Left hindlimb (tissue), 1 donor: ENCODE measurements at places on chromosomes 5 and 9.

DNA sequence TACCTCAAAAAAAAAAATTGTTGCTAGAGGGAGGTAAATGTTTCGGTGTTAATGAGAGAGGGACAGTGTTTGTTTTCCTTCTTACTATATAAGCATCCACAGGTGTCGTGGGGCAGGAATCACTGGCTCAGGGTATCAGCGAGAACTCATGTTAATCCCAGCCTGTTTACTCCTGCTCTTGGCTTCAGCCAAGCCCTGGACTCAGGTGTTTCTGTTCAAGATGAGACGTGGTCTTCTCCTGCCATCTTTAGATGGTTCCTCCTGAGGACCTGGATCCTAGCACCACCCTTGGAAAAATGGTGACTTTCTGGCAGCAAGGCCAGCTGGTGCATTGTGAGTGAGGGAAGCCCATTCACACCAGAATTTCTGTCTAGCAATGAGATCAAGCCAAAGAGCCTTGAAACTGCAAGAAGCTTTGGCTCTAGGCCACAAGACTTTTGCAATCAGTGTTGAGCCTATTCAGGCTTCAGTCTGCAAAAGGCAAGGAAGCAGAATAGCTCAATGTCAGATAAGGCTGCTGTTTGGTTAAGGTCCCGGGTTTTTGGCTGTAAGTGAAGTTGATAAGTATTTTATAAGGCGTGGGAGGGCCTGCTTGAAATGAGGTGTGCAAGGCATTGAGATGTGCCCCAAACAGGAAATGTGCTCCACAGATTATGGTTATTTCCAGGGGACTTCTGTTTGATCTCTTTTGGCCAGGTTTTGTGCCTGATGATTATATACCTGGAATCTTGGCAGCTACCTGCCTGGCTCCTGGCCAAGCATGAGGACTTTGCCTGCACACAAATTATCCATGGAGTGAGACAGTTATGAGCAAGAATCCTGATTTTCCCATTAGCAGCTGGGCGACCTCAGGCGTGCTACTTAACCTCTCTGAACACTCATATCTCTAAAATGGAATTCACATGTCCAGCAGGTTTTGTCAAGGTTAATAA, 99.8 kb downstream of the TENT4A start:
- no peak for DNase-seq

DNA sequence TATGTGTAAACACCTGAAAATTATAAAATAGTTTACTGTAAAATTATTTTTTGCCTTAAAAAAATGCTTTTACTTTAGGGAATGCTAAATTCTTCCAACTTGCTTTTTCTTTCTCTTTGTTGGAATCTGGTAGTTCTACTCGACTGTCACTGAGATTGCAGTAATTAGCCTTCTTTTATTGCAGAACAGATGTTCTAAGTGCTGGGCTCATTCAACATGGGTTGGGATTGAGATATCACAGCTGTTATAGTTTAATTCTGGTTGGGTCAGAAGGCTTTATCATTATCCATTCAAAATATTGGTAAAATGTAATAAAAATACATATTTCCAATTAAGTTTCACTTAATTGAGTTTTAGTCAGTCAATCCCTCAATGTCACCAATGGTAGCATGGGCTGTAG, 686.7 kb downstream of the CDH18 start:
- DNase-seq, result no peak

- DNase-seq, result no peak
These were observed 1.5 kb upstream of the CFAP77 start for GRCh38 chr9:132408521-132408920.

DNA sequence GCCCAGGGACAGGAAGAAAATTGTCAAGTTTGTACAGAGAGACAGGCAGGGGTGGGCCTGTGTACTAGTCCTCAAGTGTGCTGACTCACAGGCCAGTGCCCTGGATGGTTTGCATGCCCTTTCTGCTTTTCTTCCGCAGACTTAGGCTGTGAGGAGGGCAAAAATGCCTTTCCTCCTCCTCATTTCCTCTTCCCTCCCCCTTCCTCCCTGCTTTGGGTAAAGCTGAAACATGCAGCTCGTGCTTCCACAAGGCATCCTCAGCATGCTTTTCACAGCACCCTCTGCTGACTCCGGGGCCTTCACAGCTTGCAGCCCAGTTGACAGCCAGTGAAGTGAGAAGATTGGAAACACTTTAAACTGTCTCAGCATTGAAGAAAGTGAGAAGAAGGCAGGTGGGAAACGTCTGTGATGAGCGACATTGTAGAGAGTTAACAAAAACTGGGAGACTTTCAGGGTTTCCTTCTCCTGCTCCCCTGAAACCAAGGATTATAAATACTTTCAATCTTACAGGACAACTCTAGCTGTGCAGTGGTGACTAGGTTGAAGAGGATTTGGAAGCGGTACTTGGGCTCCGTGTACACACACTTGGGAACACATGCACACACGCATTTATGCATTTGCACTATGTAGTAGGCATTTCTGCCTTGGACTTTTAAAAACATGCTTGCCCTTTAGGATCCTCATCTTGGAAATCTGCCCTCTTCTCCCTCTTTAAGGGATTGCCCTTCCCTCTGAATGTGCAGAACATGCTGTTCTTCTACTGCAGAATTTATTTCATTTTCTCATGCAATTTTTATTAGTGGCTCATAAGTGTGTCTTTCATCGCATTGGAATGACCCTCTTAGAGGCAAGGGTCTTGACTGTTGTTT, 138.8 kb downstream of the GRIA1 start:
- no peak for DNase-seq

- DNase-seq, result no peak
These were observed 16.6 kb downstream of the CDC42SE2 start for GRCh38 chr5:131280417-131280816.

GRCh38 chr9:27053369-27054022, 48.0 kb upstream of the LRRC19 start:
- DNase-seq, result no peak

DNA sequence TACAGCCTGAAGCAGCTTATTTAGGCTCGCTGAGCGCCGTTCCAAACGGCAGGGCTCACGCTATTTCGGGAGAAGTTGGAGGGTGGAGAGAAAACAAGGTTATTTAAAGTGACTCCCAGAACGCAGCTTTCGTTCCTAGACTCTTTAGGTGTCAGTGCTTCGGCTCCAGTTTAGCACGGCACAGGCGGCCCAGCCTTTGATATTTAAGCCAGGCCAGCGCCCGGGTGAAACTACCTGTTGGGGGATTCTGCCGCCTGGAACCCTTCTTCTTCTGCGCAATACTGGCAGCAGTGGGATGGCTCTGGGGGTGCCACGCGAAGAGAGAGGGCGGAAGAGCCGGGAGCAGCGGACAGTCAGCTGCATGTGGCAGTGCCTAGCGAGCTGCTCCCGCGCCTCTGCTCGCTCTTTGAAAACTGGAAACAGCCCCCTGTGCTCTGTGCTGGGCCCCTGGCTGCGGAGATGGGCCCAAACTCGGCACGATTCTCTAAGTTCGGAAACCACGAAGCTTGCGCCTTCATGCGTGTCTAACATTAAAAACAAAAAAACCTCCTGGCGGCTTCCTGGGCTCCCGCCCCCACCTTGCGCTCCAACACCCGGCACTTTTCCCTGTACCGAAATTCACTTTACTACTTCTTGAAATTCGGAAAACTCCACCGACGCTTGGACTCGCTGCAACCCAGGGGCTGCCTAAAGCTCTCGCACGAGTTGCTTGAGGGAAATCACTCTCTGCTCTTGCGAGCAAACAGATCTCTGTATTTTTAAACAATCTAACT, 34.6 kb upstream of the NFIB start:
- DNase-seq, result peak; percentile 66

- no peak for DNase-seq
These were observed 31.9 kb upstream of the NPR3 start for GRCh38 chr5:32679218-32679617.

GRCh38 chr9:133791735-133792649, 53.8 kb upstream of the SARDH start:
- DNase-seq, result no peak

- no peak for DNase-seq
These were observed 24.5 kb upstream of the NRARP start for GRCh38 chr9:137326445-137327065.

DNA sequence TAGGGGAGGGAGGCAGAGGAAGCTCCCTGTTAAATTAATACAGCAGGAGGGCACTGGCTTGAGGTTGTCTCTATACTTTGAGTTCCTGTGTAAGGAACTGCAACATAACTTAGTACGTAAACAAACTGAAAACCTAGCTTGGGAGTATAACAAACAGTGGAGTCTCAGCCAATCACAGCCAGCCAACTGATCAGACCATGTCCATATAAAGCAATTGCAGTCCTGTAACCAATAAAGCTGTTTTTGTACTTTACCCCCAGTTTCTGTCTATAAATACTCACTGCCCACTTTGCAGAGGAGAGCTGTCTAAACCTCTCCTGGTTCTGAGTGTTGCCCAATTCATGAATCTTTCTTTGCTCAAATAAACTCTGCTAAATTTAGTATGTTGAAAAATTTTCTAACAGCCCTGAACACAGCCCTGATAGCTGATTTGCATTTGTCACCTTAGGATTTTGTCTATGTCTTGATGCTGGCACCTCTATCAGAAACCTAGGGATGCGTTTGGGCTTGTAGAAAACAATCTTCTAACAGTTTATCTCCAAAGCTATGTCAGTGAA, 39.9 kb downstream of the GDNF start:
- DNase-seq, result no peak

DNA sequence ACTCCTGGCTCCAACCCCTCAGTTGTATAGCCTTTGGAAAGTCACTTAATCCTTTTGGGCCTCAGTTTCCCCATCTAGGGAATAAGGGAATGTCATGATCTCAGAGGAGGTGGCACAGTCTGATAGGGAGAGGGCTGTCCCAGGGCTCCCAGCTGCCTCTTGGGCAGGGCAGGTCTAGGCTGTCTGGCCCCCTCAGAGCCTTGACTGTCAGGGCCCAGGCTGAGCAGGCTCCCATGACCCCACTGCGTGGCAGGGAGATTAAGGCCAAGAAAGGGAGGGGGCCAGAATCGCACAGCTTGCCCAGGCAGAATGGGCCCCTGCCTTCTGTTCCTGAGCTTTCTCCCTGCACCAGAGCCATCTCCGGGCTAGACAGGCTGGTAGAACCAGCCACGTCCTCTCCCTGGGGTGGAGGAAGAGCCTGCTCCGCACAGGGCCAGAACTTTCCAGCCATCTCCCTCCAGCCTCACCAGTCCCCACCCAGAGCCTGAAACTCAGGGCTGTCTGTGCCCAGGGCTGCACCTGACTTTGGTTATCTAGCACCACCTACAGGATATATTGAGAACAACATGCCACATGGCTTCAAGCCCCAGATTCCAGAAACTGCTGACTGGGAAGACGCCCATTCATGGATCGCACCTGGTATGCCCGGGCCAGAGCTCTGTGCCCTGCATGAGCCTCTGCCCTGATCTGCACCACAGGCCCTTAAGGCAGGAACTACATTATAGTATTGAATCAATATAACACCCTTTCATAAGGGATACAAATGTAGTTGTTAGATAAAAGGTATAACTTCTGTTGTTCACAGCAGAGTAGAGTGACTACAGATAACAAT, 32.1 kb downstream of the NAIF1 start:
- DNase-seq, result peak; percentile 66

GRCh38 chr9:134010310-134011173, 14.7 kb upstream of the BRD3OS start:
- DNase-seq, result no peak

GRCh38 chr5:66122379-66123034, 21.6 kb upstream of the SREK1 start:
- no peak for DNase-seq

DNA sequence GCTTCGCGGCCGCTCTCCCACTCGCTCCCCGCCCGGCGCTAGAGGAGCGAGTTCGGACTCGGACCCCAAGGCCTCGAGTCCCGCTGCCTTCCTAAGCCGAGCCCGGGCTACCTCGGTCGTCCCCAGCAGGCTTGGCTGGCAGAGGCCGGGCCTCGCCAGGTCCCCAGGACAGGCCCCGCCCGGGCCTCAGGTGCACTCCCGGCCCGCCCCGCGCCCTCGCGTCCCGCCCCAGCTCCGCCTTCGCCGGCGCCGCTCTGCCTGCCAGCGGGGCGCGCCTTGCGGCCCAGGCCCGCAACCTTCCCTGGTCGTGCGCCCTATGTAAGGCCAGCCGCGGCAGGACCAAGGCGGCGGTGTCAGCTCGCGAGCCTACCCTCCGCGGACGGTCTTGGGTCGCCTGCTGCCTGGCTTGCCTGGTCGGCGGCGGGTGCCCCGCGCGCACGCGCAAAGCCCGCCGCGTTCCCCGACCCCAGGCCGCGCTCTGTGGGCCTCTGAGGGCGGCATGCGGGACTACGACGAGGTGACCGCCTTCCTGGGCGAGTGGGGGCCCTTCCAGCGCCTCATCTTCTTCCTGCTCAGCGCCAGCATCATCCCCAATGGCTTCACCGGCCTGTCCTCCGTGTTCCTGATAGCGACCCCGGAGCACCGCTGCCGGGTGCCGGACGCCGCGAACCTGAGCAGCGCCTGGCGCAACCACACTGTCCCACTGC, at the start of gene SLC22A5:
Gene SLC22A5 (plus strand): TSS at position 237 of the 707 bp plus-strand sequence. CDS start 263 bp downstream, at position 500.
- peak; percentile 73 for DNase-seq

GRCh38 chr9:83956436-83957247, 23.4 kb downstream of the HNRNPK start:
- DNase-seq, result peak; percentile 86

DNA sequence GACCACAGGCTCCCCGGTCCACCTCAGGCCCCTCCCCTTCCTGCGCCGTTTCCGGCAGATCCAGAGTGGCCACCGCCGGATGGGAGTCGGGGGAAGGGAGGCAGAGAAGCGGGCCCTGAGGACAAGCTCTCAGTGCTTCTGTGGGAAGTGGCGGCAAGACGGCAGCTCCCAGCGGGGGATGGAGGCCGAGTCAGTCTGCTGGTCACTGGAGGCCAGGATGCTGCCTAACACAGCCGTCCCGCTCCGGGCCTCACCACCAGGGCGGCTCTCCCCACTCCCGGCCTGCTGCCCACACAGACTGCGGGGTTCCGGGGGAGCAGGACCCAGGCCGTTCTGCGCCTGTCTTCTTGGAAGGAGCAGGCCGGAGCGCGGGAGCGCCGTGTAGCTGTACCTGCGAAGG, 31.4 kb downstream of the FXN start:
- DNase-seq, result no peak

DNA sequence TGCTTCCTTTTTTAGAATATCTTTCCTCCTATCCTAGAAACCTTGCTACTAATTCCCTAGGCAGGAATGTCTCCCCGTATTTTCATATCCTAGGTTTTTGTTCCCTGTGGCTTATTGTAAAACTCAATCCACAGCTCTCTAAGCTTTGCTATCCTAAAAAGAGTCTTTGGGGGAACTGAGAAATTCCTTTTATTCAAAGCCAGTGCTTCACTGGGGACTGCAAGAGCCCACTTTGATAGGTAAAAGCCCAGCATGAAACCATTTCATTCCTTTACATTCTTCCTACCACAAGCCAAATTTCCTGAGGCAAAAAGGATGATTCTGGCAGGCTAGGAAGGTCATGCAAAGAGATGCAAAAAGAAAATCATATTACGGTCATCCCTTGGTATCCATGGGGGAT, 5.8 kb upstream of the HACD4 start:
- DNase-seq, result no peak

DNA sequence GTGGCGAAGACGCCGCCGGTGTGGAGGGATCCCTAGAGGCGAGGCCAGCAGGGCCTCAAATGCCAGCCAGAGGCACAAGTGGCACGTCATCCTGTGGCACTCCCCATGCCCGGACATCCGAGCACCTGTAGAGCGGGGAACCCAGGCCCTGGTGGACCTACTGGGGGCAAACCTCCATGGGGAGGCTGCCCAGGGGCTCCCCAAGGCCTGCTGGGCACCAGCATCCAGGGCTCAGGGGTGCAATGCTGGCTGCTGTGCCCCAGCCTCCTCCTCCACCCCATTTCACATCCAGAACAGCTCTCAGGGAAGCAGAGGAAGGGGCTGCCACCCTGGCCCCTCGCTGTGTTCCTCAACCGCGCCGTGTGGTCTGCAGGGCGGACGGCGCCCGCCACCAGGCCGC, 43.5 kb downstream of the HK3 start:
- no peak for DNase-seq

GRCh38 chr9:129910628-129911567, 75.6 kb downstream of the USP20 start:
- no peak for DNase-seq

GRCh38 chr5:32964261-32964660, 253.1 kb downstream of the NPR3 start:
- no peak for DNase-seq
